ENCODE measurements at places on chromosomes 7 and 10. TPM values are rescaled to one million over a fixed set of nuclear protein-coding genes. Genes with fewer than 3 reads are reported as not detected.

- DNase-seq: no peak
Measured at GRCh38 chr10:69759641-69760040, 42.1 kb upstream of the COL13A1 start.

- no peak for DNase-seq
Measured at GRCh38 chr7:40586197-40586596, 451.4 kb downstream of the SUGCT start.

GRCh38 chr10:132706701-132707100, 79.2 kb downstream of the NKX6-2 start:
- DNase-seq: no peak

DNA sequence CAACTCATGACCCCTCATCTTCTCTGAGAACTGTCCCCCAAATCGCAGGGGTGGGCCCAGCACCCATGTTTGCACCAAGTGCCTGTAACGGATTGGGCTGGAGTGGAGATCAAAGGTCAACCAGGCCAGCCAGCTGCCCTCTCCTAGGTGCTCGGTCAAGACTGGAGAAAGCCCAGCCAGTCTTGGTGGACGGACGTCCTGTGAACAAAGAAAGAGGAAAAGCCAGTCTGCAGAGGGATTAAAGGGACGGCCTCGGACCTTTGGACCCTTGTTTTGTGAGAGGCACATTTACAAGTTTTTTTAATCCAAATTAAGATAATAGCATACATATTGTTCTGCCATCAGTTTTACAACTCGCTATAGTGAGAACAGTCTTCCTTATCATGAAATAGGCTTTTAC, 31.7 kb upstream of the GALNTL5 start:
- DNase-seq: no peak

DNA sequence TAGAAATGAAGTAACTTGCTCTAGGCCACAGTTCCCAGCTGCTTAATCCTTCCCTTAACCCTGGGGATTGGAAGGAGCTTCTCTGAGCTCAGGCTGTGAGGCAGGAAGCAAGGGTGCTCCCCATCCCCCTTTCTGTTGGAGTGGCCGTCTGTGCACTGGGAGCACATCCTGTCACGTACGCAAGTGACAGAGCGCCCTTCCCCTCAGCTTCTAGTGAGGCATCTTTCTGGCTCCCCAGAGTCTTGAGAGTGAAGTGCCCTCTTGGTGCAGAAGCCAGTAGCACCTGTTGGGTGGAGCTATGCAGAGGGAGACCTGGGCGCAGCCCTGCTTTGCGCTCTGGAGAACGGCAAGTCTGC, 47.8 kb downstream of the SHH start:
- no peak for DNase-seq

GRCh38 chr7:111159426-111159825, 68.5 kb downstream of the LRRN3 start:
- no peak for DNase-seq

DNA sequence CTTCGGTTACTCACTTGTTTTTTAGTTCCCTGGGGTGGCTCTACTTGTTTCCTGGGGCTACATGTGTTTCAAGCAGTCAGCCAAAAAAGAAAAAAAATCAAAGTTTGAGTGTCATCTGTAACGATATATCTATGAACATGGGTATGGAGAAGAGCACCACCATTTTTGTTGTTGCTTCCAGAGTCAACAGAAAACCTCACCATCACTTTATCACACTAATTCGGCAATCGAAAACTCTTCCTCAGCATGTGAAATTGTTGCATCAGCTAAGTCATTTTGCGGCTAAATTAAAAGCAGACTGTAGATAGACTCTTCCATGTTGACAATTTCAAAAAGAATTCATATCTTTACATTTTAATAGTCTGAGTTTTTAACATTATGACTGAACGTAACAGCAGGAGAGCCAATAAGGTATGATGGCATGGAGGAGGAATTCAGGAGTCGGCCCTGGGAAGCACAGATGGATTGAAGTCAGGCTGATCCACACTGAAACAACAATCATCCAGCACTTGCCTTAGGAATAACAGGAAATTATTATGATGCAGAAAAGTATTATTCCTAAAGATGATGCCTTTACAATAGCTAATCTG, 455.7 kb upstream of the KLF6 start:
- no peak for DNase-seq

GRCh38 chr10:126663880-126664279, 6.6 kb downstream of the C10orf90 start:
- DNase-seq: no peak

DNA sequence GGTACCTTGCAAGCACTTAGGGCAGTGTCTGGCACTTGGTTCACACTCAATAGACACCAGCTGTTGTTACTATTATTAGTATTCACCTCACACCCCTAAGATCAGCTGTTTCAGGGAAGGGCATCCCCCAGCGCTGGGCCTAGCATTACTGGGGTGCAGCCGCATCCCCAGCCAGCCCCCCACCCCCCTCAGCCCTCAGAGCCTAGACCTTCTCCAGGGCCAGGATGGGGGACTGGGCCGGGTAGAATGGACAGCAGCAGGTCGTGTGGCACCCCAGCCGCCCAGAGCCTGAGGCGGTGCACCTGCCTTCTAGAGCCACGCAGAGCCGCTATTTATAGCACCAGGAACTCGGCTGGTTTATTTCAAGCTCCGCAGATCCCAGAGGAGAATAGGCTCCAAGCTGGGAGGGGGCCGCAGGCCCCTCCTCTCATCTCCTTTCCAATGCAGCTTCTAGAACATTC, 60.5 kb downstream of the GTF2IRD1 start:
- no peak for DNase-seq

DNA sequence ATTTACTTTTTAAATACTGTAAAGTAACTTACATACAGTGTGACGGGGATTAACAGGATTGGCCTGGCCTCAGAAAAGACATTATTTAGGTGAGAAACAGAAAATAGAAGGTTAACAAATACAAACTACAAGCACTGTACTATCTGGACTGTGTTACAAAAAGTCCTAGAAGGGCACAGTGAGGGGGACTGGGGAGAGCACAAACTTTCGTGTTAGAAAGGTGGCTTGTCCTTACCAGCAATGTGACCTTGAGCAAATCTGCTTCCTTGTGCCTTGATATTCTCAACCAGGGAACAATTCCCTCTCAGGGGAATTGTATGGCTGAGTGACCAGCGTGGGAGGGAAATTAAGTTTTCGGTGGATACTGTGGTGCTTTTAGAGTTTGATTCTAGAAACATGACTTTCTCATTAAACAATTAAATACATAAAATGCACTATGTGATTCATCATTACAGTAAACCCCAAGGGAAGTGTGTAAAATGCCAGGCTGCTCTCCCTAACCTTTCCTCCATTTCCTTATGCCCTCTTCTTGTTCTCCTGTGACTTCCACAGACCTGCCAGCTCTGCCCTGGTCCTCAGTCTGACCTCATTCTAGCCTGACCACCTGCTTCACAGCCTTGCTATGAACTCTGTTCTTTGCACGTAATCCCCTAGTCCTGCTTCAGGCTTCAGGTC, 57.7 kb downstream of the OSBPL3 start:
- no peak for DNase-seq

- DNase-seq: no peak
Measured at GRCh38 chr10:122435212-122435827, 19.1 kb upstream of the ARMS2 start.

- DNase-seq: no peak
Measured at GRCh38 chr7:2163600-2164555, 68.9 kb downstream of the MAD1L1 start.

GRCh38 chr7:145169908-145170307, 334.1 kb upstream of the TPK1 start:
- no peak for DNase-seq

GRCh38 chr10:16505161-16505560, 16.5 kb downstream of the C1QL3 start:
- no peak for DNase-seq

DNA sequence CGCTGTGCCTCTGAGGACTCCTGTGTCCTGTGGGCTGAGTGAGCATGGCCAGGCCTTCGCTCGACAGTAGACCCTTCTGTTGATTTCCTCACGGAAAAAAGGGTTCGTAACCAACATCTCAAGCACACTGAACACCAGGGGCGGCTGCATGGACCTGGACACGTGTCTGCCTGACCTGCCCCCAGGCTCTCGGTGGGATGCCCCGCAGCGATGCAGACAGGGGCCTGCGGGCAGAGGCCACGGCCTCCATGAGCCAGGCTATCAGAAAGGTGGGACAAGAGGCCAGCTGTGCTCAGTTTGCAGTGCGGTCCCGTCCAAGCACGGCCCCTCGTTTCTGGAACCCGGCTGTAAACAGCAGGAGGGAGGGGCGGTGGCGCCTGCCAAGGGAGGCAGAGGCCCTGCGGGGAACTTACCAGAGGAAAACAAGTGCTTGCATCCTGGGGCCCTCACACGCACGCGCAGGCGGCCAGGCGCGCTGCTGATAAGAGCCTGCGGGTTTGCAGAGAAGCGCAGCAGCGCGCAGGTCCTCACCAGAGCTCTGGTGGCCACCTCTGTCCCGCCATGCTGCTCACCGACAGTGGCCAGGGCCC, 10.6 kb downstream of the GPR146 start:
- DNase-seq: peak; percentile 57

PNLIPRP3 gene
- total RNA-seq: 0.14 TPM

TFR2 gene
- 0.59 TPM for total RNA-seq

KLF14 gene
- total RNA-seq: not detected

GARIN1A gene
- total RNA-seq: 4.5 TPM

TLX1 gene
- 0.05 TPM for total RNA-seq

Data from prostate gland (tissue), 2 donors.